LoVo (cell line): ENCODE measurements at places on chromosomes 6 and 20.

- DNase-seq, result no peak
Measured at GRCh38 chr6:151024597-151024996, 159.1 kb downstream of the MTHFD1L start.

DNA sequence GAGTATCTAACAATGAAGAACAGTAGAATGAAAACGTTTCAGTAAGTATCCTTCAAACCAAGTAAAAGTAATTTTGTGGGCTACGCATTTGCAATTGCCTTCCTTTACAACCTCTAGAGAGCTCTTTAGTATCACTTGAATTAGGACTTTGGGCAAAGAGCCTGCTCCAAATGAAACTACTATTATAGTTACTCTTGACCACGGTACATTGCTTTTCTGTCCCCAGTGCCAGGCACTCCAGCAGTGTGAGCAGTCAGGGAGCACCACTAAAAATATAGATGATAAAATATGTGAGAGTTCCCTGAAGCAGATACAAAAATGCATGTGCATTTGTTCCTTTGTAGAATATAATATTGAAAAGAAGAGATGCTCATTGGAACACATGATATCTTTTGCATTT lies 450.1 kb upstream of the MANEA start:
- no peak for DNase-seq

GRCh38 chr6:46799657-46800056 lies 6.5 kb downstream of the MEP1A start:
- DNase-seq, result no peak

DNA sequence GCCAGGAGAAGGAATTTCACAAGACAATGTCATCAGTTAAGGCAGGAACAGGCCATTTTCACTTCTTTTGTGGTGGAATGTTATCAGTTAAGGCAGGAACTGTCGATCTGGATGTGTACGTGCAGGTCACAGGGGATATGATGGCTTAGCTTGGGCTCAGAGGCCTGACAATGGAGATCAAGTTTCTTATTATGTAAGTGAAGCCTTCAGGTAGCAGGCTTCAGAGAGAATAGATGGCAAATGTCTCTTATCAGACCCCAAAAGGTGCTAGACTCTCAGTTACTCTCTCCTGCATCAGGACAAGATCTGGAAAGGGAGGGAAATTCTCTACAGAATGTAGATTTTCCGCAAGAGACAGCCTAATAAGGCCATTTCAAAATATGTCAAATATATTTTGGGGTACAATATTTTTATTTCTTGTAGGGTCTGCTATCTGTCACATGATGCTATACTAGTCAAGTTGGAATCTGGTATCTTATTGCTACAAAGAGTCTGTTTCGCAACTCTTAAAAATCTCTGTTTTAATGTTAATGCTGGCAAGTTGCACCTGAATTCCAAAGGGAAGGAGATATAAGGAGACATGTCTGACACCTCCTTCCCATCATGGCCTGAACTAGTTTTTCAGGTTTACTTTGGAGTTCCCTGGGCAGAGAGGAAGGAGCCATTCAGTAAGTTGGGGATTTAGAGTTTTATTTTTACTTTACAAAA lies 48.8 kb downstream of the TRDN start:
- no peak for DNase-seq

DNA sequence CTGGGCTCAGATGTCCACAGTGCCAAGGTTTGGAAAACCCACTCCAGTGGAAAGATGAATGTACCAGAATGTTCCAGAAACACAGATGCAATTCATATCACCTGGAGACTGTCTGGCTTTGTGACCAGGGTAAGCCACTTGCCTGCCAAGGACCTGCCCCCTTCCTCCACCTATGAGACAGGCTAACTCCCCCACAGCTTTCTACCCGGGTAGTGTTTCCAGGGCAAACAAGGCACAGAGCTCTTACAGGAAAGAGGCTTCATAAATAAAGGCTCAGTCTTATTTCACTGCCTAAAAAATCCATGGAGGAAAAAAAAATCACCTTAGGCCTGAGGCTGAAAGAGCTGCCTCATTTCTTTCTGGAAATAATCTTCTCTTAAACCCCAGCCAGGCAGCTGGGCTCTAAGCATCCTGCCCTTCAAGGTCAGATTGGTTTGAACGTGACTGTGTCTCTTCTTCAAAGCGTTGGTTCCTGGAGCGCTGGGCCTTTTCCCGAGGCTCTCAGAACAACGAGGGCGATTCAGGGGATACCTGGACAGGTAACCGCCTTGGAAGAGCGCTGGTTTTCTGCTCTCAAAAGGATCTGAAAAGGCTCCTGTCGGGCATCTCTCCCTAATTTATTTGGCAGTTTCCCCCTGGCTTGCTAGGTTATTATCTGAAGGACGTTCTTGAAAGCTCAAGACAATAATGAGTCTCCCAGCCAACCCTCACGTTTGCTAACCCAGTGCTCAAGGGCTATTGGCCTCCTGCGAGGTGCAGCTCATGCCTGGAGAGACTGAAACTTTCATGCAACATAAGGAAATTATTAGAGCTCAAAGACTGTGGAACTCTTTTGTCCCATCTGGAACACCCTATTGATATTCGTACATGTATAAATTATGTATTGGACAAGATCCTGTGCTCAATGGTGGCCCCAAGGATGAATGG lies 199.2 kb upstream of the PMEPA1 start:
- no peak for DNase-seq

DNA sequence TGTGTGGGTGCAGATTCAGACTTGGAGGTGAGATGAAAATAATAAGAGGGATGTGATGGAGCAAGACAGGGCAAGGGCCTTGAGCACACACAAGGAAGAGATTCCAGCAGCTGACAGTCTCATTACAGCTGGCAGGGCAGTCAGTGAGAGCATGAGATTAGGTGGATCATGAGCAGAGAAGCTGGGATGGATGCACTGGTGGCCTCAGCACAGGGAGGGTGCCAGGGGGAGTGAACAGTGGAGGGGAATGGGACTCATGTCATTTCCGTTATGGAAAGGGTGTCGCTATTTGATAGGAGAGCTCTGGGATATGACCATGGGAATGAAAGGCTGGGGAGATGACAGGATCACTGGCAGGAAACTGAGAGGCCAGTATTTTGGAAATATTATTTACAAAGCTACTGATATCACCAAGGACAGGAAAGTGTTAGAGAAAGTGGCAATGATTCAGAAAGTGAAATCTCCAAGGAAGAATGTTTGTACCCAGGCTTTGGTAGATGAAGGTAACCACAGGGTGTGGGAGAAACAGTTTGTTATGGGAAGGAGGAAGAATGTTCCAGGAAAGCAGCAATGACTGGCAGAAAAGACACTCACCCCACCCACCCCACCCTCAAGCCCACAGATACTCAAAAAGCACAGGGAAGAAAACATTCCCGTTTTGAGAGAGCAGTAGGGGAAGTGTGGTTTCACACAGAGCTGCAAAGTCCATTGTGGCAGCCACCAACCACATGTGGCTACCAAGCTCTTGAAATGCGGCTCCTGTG lies 214.7 kb upstream of the PROKR2 start:
- peak; percentile 25 for DNase-seq

DNA sequence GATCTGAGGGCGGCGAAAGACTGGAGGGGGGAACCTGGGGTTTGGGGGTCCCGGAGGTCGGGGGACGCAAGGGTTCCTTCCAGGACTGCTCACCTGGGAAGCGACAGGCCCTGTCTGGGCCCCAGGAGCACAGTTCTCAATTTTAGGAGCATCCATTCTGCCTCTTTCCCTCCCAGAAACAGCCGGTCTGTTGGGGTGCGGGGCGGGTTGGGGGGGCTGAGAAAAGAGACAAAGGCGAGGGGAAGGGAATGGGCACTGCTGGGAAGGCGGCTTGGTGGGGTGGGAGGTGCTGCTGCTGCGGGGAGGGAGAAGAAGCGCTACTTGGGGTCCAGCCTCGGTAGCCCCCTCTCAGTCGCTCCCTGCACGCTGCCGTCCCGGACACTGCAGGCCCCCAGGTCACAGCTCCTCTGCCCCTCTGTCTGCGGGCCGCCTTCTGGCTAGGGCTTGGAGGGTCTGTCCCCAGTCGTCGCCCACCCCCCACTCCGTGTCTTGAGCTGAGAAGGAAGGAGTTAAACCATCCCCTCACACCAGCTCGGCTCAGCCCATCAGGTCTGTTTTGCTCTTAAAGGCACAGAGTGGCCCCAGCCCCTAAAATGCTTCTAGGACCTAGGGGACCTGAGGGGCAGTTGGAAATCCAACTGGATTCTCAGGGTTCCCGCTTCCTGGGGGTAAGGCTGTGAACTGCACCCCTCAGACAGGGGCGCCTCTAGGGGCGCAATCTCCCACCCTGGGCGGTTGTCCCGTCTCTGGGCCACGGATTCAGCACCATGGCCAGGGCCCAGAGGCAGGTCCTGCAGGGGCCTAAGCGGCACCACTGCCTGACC lies 690 bp downstream of the GDAP1L1 start:
- DNase-seq, result no peak

DNA sequence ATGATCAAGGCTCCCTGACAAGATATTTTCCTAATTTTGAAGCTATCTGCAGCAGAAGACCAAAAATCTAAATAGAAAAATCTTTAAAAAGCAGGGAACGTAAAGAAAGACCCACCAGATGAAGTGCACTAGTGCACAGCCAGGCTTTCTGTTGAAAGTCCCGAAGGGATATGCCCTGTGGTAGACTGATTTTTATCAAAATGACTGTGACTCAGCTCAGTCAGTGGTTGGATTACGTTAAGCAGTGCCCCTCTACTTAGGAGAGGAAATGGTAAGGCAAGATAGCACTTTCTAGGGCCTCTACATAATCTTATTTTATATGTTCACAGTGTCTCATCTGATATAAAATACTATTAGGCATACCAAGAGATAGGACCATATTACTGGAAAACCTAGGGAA lies 123.4 kb upstream of the RAB32 start:
- DNase-seq, result no peak

DNA sequence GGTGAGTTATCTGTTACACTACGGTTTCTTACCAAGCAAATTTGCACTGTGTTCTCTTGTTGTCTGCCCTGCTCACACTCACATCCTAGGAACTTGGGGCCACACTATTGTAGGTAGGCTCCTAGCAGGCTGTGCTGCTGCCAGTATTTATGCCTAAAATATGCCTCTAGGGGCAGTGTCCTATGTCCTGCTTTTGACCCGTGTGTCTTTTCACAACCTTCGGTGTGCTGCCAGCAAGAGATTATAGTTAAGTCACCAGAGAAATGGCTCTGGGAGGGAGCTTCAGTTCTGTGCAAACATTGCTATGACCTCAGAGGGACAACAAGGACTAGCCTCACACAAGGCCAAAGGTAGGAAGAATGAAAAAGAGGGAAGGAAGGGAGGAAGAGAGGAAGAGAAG lies 8.9 kb upstream of the TAAR5 start:
- DNase-seq, result peak; percentile 35

DNA sequence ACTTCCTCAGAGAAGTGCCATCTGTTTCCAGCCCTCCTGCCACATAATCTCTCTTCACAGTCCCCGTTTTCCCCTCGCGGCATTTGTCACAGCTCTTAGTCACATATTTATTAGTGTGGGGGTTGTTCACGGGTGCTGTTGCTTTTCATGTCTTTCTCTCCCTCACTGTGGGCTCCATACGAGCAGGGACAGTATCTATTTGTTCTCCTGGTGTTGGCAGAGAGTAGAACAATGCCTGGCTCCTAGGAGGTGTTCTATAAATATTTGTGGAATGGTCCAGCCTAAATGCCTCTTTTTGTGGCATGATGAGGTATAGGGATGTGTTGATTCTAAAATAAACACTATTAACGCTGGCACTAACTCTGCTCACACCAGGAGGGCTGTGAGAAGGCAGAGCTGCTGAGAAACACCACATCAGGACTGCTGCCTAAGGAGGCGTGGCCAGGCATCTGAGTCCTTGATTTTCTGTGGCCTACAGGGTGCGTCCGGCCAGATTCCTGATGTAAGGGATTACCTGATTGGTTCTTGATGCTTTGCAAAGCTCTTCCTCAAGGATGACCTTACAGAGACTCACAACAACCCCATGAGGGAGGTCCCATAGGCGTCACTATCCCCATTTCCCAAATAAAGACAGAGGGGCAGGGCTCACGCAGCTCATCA lies 219.8 kb upstream of the ARID1B start:
- DNase-seq, result peak; percentile 29

GRCh38 chr20:50144362-50144761 lies 9.2 kb downstream of the PEDS1 start:
- DNase-seq, result no peak

GRCh38 chr6:142303176-142303533 lies 1.3 kb downstream of the ADGRG6 start:
- DNase-seq, result no peak

- DNase-seq, result no peak
Measured at GRCh38 chr6:152118678-152119077, 311.2 kb downstream of the ESR1 start.

DNA sequence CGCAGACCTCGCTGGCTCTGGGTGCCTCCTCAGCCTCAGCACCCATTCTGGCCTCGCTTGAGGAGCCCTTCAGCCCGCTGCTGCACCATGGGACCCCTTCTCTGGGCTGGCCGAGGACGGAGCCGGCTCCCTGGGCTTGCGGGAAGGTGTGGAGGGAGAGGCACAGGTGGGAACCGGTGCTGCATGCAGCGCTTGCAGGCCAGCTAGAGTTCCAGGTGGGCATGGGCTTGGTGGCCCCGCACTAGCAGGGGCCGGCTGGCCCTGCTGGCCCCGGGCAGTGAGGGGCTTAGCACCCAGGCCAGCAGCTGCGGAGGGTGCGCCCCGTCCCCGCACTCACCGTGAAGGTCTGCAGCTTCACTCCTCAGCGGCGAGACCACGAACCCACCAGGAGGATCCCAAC lies 30.4 kb downstream of the DEFB114 start:
- DNase-seq, result no peak

- DNase-seq, result no peak
Measured at GRCh38 chr20:53920647-53921245, 149.6 kb downstream of the BCAS1 start.

- DNase-seq, result no peak
Measured at GRCh38 chr6:72140795-72141194, 254.4 kb downstream of the RIMS1 start.

DNA sequence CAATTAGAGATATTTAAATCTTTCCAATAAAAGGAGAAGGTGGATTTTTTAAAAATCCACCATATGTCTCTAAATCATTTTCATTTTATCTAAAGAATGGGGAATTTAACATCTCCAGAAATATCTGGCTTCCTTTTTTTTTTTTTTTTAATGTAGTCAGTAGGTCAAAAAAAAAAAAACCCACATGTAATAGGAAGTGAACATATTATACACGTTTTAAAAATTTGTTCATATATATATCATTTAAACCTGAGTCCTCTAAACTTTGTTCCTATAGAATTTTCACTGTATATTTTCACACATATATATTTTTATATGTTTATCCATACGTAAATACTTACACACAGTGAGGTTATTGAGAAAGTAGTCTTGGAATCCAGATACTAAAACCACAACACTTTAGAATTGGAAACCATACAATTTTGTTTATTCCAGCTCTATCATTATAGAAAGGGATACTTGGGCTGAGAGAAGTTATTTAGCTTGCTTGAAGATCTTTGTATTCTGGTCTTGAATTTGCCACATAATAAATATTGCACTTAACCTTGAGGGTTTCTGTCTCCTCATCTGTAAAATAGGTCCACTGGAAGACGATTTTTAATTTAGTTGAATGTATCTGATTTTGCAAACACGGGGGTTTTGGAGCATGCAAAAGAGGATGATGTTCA lies 62.1 kb upstream of the ZNF217 start:
- DNase-seq, result no peak
